Stimulated activated CD8-positive, alpha-beta memory T cell treated with anti-CD3 and anti-CD28 coated beads, Interleukin-15, amount 100 ng/mL, for 1 hour (primary cell): ENCODE measurements at places on chromosomes 13 and 19.

GRCh38 chr19:51398096-51398704 lies 7.8 kb upstream of the C19orf84 start:
- DNase-seq: no peak

DNA sequence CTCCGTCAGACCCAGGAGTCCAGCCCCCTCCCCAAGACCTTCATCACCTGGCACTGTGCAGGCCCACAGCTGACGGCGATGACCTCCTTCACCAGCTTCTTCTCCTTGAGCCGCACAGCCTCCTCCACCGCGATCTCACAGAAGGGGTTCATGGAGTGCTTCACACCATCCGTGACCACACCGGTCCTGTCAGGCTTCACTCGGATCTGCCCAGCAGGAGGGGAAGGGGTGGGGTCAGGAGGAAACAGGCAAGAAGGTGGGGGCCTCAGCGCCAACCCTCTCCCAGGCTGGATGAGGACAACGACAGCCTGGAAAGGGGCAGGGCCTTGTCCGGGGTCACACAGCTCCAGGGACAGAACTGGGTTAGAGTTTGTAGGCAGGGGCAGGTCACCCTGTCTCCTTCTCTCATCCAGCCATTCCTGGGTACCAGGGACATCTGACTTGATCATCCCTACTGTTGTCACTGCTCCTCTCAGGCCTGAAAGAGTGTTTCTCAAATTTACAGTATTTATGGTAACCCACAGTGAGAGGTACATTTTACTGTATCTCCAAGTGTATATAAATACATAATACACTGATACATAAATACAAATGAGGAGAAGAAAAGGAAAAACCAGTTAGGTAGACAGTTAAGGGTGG lies 12.0 kb downstream of the ETFB start:
- DNase-seq: no peak

DNA sequence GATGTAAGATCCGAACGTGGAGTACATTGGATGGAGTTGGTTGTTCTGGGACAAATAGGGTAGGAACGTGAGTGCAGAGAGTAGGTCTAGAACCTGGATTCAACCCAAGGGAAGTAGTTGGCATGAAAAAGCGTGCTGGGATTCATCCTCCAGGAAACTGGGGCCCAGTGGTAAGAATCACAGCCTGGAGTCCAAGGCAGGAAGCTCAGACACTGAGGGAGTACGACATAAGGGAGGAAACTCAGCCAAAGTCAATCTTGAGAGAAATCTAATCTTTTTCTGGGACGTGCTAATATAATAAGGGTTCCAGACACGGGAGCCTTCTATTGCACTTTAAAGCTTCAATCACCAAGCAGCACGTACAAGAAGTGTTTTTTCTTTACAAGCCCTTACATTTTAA lies 46.4 kb downstream of the DLEU7 start:
- no peak for DNase-seq

DNA sequence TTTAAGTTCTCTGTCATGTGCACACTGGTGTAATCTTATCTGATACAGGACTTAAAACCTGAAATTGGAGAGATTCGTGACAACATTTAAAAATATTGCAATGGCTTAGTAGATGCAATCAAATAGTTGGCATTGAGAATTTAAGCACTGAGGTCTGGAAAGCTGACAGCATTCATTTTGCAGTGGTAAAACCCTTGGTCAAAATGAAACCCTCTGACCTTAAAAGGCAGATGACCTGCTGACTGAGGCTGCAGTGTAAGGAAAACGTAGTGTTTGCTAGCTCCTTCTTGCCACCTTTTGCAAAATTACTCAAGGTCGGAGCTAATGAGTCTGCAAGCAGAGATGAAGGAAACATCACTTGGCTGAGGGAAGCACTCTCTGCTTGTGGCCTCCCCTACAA lies 150.6 kb downstream of the KCTD12 start:
- DNase-seq: no peak

GRCh38 chr13:113865427-113865826 lies 1.6 kb upstream of the GAS6 start:
- DNase-seq: no peak

GRCh38 chr13:36059321-36059720 lies 71.9 kb downstream of the DCLK1 start:
- no peak for DNase-seq

DNA sequence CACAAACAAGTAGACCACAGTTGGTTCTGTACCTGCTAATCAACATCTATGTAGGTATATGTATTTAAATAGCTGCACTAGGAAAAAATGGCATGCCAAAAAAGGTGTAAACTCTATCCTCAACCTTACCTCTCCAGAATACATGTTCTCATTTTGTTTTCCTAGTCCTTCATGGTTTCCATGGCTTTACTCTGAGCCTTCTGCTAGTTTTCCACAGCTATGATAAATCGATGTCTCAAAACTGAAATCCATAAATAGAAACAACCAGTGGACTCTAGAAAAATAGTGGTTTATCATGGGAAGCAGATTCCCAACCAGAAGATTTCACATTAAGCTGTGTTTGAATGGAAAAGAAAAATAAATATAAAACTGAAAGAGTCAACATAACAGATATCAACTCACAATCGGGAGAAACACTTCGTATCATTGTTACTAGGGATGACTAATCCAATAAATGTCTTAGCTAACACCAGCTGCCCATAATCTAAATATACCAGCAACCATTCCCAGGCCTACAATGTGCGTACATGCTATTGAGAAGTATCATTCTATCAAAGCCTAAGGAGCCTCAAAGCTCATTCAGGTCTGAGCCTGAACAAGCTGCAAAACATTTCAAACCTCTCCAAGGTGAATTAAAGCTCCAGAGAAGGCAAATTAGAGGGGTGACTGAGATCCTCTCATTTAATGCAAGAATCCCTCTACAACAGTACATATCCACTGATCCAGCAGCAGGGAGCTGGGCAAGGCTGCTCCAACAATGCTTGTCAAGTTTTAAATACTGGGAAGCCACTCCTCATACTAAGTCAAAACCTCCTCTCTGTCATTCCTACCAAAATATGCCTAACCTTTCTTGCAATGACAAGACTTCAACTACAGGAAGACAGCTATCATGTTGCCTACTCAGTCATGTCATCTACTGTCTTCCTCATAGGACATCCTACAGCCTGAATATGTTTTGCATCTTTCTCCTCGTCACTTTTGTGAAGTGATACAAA lies 90.2 kb downstream of the KCTD12 start:
- DNase-seq: no peak

GRCh38 chr13:45799451-45799850 lies 52.1 kb downstream of the SIAH3 start:
- DNase-seq: no peak

- no peak for DNase-seq
These were observed 24.6 kb upstream of the ATP1A3 start for GRCh38 chr19:42018503-42019193.

DNA sequence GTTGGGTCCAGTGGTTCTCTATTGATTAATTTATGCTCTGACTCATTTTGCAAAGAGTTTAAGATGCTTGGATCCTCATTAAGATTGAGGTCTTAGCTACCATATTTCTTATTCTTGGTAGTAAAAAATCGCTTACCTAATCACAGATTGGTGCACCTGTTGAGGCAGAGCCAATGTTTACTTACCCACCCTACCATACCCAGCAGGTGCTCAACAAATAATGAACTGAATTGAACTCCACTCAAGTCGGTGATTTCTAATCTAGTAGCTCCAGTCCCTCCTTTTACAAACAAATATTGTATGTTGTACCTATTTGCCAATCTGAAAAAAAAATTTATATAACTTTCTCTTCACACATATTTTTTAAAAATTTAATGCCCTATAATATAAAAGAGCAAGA lies 361.0 kb downstream of the FGF14 start:
- DNase-seq: no peak

GRCh38 chr13:73368608-73369007 lies 309.8 kb downstream of the KLF5 start:
- DNase-seq: no peak

DNA sequence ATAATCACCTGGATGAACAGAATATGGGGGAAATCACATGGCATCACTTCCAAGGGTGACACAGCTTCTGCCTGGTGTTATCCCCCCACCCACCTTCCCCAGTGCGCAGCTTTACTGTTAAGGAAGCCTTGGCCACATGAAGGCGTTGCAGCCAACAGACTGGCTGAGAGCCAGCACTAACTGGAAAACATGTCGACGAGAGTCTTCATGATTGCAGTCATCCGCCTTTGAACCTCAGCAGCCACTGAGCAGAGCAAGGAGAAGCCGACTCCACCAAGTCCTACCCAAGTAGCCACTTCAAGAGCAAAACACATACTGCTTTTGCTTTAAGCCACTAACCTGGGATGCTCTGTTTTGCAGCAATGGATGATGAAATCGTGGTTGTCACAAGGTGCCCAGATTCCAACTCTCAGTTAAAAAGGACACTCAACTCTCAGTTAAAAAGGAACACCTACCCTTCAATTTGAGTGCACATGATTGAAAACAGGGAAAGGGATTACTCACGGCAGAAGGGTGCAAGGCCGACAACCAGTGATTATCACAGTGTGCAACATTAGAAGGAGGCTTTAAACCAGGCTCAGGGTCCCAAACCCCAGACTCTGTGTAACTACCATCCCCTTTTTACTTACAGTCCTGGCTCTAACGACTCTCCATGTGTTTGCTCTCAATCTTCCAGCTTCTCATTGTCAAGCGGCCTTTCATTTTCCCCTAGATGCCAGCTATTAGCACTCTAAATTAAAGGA lies 149.1 kb downstream of the KLF12 start:
- DNase-seq: peak; percentile 34

GRCh38 chr13:113098162-113098732 lies 7.3 kb upstream of the F7 start:
- no peak for DNase-seq

DNA sequence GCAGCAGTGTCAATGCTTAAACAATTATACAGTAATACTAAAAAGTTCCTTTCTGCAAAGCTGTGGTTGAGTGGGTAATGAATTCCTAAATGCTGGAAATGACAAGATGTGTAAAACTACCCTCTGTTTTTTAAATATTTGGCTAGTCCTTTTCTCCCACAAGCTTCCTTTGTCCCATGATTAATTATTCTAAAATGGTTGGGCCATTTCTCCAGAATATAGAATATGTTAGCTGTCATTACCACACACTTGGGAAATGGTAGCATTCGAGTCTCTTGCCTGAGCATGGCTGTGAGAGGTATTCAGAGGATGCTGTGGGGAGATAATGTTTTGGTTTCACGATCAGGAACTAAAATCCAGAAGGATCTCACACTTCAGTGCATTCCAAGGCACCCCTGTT lies 1185.8 kb downstream of the UQCRFS1 start:
- no peak for DNase-seq

- peak; percentile 86 for DNase-seq
These were observed 540 bp upstream of the ZFP36 start for GRCh38 chr19:39405958-39406655.

GRCh38 chr13:99326012-99326411 lies 18.8 kb upstream of the GPR183 start:
- no peak for DNase-seq

- no peak for DNase-seq
These were observed 46.4 kb upstream of the SHKBP1 start for GRCh38 chr19:40530091-40530901.
